Panc1 (cell line): ENCODE measurements at places on chromosomes 13 and 19. TPM values are rescaled to one million over a fixed set of nuclear protein-coding genes. Genes with fewer than 3 reads are reported as not detected.

RNF225 gene
- total RNA-seq: 1.6 TPM

STOML3 gene
- not detected for total RNA-seq

DNA sequence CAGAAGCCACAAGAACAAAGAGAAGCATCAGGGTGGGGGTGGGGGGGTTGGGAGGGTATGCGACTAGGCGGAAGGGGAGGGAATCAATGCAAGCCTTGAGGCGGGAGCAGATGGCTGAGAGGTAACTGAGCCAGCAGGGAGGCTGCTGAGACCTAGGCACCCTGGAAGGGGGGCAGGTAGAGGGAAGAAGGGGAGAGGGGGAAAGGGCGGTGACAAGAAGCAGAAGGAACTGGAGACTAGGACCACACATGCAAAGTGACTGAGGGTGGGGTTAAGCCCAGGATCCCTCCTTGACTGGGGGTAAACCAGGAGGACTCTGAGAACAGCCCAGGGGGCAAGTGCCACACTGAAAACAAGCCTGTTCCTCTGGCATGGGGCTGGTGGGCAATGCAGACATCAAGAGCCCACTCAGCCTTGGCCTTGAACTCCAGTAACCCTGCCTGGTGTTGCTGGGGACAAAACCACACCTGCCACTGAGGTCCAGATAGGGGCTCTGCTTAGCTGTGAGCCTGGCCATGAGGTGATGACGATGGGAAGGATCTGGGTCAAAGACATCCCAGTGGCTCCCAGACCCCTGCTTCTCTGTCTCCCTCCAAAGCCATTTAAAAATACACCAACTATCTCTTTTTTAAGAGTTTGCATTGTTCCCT, 20.3 kb downstream of the OPA3 start:
- DNase-seq: no peak
- no peaks in the 10 kb centered on the region for H3K27me3 ChIP-seq
- no peaks in the 10 kb centered on the region for H3K36me3 ChIP-seq
- no peak overlapping the region for H3K4me3 ChIP-seq

DNA sequence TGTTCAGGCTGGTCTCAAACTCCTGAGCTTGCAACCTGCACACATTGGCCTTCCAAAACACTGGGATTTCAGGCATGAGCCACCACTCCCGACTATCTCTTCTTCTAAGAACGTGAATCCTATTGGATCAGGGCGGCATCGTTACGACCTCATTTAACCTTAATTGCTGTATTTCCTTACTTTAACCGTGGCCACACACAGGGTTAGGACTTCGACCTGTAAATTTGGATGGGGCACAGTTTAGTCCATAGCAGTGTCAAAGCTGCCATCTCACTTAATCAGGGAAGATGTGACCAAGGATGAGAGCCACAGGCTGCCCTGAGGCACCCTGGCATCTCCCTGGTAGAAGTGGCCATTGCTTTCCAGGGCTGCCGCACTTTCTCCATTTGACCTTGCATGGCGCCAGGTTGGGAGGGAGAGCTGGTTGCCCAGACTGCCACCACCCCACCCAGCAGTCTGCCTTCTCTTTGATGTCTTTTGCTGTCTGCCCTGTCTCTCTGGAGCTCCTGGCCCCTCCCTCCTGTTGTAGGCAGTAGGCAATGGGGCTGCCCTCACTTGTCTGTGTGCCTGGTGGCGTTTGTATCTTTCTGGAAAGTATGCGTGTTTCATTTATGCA, 141.3 kb upstream of the RNF113B start:
- H3K4me1 ChIP-seq: no peaks in the 10 kb centered on the region
- DNase-seq: no peak
- H3K36me3 ChIP-seq: no peaks in the 10 kb centered on the region
- H3K27ac ChIP-seq: no peak overlapping the region
- H3K4me3 ChIP-seq: no peak overlapping the region
